ENCODE measurements at places on chromosomes 13 and 19. TPM values are rescaled to one million over a fixed set of nuclear protein-coding genes. Genes with fewer than 3 reads are reported as not detected.

Gene YJU2
- 29.1 TPM for total RNA-seq

Gene C19orf47
- 22.0 TPM for total RNA-seq

Gene TMC4
- not detected for total RNA-seq

DNA sequence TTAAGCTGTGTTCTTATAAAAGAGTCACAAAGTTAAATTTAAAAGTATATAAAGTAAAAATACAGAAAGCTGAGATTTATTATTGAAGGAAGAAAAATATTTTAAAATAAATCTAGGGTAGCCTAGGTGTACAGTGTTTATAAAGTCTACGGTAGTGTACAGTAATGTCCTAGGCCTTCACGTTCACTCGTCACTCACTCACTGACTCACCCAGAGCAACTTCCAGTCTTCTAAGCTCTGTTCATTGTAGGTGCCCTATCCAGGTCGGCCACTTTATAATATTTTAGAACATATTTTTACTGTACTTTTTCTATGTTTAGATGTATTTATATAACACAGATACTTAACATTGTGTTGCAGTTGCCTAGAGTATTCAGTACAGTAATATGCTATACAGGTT lies 47.4 kb downstream of the NDFIP2 start:
- peaks cover 18% of the 10 kb centered on the region for H3K36me3 ChIP-seq
- no peak for DNase-seq

DNA sequence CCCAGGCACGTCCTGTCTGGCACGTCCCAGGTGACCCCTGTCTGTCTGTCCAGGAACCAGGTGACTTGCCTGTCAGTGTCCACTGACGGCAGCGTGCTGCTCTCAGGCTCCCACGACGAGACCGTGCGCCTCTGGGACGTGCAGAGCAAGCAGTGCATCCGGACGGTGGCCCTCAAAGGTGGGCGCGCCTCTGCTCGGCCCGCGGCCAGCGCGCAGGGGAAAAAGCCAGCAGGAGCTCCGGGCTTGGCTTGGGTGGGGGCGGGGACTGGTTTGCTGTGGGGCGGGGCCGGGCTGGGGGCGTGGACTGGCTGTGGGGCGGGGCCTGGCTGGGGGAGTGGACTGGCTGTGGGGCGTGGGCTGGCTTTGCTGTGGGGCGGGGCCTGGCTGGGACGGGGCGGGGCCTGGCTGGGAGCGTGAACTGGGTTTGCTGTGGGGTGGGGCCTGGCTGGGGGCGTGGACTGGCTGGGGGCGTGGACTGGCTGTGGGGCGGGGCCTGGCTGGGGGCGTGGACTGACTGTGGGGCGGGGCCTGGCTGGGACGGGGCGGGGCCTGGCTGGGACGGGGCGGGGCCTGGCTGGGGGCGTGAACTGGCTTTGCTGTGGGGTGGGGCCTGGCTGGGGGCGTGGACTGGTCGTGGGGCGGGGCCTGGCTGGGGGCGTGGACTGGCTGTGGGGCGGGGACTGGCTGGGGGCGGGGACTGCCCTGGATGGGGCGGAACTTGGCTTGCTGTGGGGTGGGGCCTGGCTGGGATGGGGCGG lies 7.2 kb downstream of the WDR18 start:
- no peak overlapping the region for H3K4me3 ChIP-seq
- peaks cover 24% of the 10 kb centered on the region for H3K27me3 ChIP-seq
- DNase-seq: no peak

DNA sequence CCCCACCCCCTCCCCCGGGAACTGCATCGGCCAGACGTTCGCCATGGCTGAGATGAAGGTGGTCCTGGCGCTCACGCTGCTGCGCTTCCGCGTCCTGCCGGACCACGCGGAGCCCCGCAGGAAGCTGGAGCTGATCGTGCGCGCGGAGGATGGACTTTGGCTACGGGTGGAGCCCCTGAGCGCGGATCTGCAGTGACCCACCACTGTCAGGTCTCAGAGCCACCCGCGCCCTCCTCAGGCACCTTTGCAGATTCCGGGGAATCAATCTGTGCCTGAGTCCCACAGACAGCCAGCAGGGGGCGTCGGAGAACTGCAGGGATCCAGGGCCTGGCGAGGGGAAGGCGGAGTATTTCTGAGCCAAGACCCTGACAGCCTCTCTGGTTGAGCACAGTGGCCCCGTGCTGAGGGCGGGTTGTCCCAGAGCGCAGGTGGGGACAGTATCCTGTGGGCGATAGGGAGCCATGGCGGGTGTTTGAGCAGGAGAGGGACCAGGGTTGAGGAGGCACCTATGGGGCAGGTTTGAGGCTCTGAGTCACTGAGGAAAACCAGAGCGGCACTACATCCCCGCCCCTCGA lies 30.4 kb upstream of the CYP4F8 start:
- no peaks in the 10 kb centered on the region for H3K36me3 ChIP-seq
- H3K27me3 ChIP-seq: no peaks in the 10 kb centered on the region
- no peak for DNase-seq
- H3K4me1 ChIP-seq: peaks cover 7% of the 10 kb centered on the region

GRCh38 chr13:105735281-105735680 lies 800.2 kb downstream of the EFNB2 start:
- no peak overlapping the region for H3K4me3 ChIP-seq
- no peak overlapping the region for H3K27ac ChIP-seq

DNA sequence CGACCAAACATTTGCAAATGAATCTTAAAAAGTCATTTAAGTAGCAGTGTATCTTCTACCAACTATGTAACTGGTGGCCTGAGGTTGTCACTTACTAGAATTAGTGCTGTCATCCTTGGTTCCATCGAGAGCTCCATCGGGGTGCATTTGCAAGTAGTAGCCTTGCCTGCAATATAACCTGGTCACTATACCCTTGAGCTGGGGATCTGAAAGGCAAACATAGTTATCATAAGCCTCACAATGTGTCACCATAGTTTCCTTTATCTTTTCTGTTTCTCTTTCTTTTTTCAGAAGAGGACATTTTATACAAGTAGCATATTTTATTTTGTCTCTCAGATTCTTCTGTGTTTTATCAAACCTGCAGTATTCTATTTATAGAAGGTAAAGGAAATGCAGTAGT lies 422.6 kb downstream of the ITGBL1 start:
- no peaks in the 10 kb centered on the region for H3K36me3 ChIP-seq
- H3K4me1 ChIP-seq: no peaks in the 10 kb centered on the region
- no peak for DNase-seq
- no peak overlapping the region for H3K4me3 ChIP-seq
- no peaks in the 10 kb centered on the region for H3K27me3 ChIP-seq
- no peak overlapping the region for H3K27ac ChIP-seq

DNA sequence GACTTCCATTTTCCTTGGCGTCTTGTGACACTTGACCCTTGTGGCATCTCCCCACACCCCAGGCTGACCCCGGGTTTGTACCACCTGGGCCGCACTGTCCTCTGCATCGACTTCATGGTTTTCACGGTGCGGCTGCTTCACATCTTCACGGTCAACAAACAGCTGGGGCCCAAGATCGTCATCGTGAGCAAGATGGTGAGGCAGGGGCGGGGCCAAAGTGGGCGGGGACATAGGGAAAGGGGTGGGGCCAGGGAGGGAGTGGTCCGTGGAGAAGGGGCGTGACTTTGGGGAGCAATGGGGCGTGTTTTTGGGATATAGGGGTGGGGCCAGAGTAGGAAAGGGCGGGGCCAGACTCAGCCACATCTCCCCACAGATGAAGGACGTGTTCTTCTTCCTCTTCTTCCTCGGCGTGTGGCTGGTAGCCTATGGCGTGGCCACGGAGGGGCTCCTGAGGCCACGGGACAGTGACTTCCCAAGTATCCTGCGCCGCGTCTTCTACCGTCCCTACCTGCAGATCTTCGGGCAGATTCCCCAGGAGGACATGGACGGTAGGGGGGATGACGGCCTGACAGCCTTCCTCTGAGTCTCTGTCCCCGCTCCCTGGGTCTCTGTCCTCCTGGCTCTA lies 42.8 kb downstream of the TRPM4 start:
- H3K4me1 ChIP-seq: no peaks in the 10 kb centered on the region
- H3K27me3 ChIP-seq: no peaks in the 10 kb centered on the region
- DNase-seq: no peak
- H3K4me3 ChIP-seq: no peak overlapping the region

GRCh38 chr13:33968520-33969507 lies 150.9 kb downstream of the RFC3 start:
- H3K27ac ChIP-seq: no peak overlapping the region
- H3K36me3 ChIP-seq: no peaks in the 10 kb centered on the region
- H3K27me3 ChIP-seq: no peaks in the 10 kb centered on the region
- no peak for DNase-seq

DNA sequence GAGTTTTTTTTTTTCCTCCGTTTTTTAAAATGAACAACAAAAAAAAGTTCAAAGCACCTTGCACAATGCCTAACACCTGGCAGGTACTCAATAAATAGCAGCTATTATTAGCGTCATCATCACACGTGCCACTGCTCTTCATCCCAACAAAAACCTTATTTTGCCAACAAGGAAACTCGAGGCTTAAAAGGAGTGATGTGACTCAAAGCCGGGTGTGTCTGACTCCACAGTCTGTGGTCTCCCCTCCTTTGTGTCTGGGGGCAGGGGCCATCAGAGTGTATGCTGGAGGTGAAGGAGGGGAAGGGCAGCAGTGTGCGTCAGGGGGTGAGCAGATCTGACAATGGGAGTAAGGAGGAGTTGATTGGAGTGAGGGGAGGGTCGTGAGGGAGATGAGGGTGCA lies 34.1 kb upstream of the POU2F2 start:
- H3K27me3 ChIP-seq: no peaks in the 10 kb centered on the region
- no peak overlapping the region for H3K4me3 ChIP-seq
- H3K27ac ChIP-seq: no peak overlapping the region
- DNase-seq: no peak
- no peaks in the 10 kb centered on the region for H3K36me3 ChIP-seq
- H3K4me1 ChIP-seq: no peaks in the 10 kb centered on the region

DNA sequence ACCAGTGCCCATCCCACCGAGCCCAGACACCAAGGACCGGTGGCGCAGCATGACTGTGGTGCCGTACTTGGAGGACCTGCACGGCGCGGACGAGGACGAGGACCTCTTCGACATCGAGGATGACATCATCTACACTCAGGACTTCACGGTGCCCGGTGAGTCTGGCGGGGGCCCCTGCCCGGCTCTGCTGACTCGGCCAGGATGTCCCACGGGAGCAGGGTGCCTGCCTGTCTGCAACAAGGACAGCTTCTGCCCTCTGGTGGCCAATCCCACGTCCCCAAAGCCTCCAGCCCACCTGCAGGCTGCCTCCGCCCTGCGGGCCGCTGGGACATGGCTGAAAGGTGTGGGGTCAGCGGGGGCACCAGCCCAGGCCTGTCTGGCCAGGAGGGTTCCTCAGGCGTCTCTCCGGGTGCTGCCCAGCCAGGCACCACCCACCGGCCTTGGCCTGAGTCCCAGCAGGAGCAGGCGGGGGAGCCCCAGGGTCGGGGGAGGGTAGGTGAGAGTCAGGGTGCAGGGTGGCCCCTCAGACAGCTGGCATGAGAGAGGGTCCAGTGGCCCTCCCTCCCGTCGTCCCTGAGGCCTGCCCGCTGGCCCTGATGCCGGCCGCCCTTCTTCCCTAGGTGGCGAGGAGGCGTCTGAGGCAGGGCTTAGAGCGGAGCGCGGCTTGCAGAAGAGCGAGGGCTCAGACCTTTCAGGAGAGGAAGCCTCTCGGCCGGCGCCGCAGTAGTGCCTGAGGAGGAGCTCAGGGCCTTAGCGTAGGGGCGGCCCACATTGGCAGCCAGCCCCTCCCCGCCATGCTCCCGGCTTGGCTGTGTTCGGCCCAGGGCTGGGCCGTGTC lies 14.6 kb downstream of the CBARP start:
- H3K4me3 ChIP-seq: no peak overlapping the region
- DNase-seq: no peak
- H3K27me3 ChIP-seq: no peaks in the 10 kb centered on the region
- H3K36me3 ChIP-seq: peaks cover 85% of the 10 kb centered on the region
- no peak overlapping the region for H3K27ac ChIP-seq
- H3K4me1 ChIP-seq: peaks cover 43% of the 10 kb centered on the region

All from esophagus muscularis mucosa (tissue), 4 donors.